ENCODE measurements at places on chromosomes 7 and 10.

DNA sequence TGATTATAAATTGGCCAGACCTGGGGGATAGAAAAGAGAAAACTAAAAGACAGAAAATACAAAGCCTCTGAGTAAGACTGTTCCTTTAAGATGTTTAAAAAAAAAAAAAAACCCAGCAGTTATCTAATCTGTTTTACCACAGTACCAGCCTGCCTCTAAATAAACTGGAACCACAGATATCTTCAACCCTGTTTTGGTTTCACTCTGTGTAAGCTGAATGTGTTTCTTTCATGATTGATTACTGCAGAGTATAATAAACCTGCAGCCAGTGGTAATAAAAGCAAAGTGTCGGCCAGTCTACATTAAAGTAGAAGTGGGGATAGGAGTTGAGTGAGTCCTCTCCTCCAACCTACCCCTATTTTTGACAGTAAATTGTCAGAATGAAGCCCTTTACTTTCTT, 40.6 kb downstream of the MGAM2 start:
- DNase-seq = no peak

- DNase-seq = no peak
These were observed 27.6 kb upstream of the PIK3AP1 start for GRCh38 chr10:96747734-96748550.

DNA sequence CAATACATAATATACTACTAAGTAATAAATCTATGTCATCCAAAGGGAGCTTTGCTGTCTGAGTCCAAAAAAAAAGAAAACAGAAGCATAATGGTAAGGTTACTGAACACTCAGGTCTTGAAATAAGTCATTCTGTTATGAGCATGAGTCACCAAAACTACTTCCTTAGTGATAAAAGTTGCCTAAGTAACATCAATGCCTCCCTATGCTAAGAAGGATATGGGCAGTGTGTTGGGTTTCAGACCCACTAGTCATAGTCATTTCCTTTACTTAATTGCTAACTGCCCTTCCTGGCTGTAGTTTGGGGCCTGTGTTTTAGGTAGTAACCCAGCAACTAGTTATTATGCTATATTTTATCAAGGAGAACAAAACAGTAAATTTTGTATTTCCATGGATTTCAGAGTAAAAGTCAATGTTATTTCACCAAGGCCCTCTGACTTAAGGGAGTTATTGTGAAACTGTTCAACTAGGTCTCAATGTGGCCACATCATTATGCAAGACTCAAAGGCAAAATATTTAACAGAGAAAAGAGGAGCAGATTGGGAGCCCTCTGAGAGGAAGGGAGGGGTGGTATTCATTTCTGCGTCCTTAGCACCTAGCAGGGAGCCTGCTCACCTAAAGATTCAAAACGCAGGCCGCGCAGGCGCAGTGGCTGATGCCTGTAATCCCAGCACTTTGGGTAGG, 11.7 kb upstream of the VIM start:
- peak; percentile 100 for DNase-seq

- peak; percentile 41 for DNase-seq
These were observed 239.5 kb upstream of the FOXP2 start for GRCh38 chr7:114175125-114175524.

DNA sequence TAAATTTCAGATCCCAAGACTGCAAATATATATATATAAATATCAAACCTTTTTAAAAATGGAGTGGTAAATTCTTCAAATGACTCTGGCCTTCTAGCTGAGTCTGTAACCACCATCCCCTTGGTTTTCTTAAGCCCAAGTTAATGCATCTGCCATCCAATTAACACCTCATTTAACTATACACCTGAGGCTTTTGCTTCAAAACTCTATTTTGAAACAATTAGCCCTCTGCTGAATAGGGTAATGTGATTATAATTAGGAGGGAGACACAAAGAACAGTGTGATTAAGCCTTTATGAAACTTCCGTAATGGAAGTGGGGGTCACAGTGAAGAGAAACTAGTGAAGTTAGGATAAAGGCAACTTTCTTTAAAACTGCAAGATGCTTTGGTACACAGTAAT, 83.6 kb downstream of the GPR37 start:
- DNase-seq = no peak

- DNase-seq = no peak
These were observed 123.0 kb downstream of the IDE start for GRCh38 chr10:92450896-92451295.

GRCh38 chr7:143042790-143043271, 9.3 kb upstream of the OR6V1 start:
- no peak for DNase-seq

DNA sequence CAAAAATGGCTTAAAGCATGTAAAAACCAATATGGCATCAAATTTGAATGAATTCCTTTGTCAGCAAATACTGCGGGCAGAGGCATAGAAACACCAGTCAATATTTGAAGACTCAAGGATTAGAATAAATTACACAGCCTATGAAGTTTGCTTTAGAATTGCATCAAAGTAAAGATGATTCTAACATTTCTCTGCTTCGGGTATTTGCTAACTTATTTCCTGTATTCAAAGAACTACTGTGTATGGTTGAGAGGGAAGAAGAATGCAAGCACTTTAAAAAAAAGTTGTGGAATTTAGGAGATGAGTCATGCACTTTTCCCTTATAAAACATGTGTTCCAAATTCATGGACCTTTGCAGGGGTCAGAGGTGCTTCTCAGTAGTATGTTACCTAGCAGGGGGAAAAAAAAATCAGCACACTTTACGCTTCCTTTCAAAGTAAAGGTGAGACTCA, 90.1 kb downstream of the PIP4K2A start:
- DNase-seq = peak; percentile 19

- DNase-seq = no peak
These were observed 25.8 kb downstream of the BRAF start for GRCh38 chr7:140898786-140899536.

GRCh38 chr10:104069613-104070012, 16.1 kb downstream of the COL17A1 start:
- DNase-seq = no peak

- no peak for DNase-seq
These were observed 6.2 kb downstream of the GATA3 start for GRCh38 chr10:8060704-8061121.

- DNase-seq = no peak
These were observed 40.4 kb upstream of the ABCB5 start for GRCh38 chr7:20574784-20575720.

DNA sequence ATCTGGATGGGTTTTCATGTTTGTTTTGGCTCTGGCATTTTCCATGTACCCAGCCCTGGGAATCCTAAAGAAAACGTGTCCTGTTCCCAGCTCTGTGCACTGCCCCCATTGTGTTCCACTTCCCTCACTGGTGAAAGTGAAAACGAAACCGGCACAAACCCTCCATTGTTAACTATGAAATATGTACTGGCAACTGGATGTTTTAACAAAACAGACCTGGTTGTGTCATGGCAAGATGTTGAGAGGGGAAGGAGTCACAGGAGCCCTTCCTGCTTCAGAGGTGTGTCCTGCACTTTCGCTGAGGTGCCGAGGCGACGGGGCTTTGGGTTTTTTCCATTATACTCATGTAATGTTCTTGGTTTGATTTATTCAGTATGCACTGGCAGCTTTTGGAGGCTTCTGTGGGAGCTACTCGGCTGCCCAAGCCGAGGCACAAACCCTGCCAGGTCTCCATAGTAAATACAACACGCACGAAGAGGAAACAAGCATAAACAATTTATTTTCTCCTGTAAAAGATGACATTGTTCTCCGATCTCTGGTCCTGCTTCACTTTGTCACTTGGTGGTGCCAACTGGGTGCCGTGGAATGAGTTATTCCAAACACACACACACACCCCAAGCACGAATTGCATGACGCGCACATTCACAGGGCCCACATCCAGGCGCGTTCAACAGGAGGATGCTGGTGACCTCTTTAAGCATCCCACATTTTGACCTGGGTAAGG, 118.2 kb downstream of the CDK6 start:
- no peak for DNase-seq

GRCh38 chr7:149071641-149072437, 18.7 kb downstream of the ZNF786 start:
- no peak for DNase-seq

GRCh38 chr7:58087536-58088190, 637.7 kb downstream of the ZNF716 start:
- no peak for DNase-seq

GRCh38 chr7:72706521-72706920, 121.5 kb downstream of the TYW1B start:
- no peak for DNase-seq

GRCh38 chr7:50339990-50340500, 35.5 kb downstream of the IKZF1 start:
- no peak for DNase-seq

DNA sequence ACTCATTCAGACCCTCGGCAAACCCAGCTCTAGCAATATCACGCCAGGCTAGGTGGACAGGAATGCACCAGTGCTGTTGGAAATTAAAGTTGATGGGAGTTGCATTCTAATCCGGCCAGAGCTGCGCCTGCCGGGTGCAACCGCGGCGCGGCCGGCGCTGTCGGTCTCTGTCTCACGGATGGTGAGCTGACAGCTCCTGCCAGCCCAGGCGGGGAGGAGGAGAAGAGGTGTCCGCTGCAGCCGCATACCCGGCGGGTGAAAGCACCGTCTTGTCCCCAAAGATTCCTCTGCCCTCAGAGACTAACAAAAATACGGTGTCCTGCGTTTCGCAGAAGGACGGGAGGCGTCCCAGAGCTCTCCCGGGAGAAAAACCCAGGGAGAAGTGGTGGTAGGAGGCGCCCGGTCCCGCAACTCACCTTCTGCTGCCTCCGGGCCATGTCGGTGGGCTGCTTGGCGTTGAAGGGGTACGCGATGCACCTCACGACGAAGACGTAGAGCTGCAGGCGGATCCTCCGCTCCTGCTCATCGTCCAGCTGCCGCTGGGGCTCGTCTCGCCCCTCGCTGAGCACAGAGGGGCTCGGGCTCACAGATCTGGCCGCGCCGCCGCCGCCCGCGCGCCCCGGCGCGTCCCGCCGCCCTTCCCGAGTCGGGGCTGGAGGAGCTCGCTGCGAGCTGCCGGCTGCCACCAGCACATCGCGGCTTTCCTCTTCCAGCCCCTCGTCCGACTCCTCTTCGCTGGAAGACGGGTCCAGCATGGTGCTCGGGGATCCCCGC, 490 bp downstream of the CADPS2 start:
- peak; percentile 72 for DNase-seq

DNA sequence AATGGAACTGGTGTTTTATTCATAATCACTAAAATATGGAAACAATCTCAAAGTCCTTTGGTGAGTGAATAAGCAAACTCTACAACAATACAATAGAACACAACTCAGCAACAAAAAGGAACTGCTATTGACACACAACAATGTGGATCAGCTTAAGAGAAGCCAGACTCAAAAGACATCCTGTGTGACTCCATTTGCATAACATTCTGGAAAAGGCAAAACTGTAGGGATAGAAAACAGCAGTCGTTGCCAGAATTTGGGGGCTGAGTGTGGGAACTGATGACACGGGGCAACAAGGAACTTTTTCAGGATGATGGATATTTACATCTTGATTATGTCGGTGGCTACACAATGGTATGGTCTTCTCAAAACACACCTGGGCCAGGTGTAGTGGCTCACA, 32.4 kb upstream of the SVIL start:
- DNase-seq = no peak

GRCh38 chr7:19009241-19009935, 108.0 kb downstream of the TWIST1 start:
- DNase-seq = no peak

GRCh38 chr10:131198843-131199242, 112.7 kb downstream of the TCERG1L start:
- no peak for DNase-seq

DNA sequence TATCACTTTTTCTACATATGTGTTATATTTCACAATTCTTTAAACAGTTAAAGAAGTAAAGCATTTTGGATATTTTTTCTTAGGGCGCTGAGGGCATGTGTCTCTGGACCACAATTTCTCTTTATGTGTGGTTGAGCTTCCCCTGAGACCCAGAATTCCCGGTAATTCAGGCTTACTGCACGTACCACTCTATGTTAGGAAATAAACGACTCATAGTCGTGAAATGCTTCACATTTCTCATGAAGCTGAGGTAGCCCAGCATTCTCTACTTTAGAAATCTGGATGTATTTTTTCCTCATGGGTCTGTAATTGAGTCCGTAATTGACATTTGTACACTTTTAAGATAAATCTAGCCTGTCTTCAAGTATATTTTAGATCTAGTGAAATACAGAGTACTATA, 170.6 kb downstream of the FZD1 start:
- DNase-seq = no peak

- no peak for DNase-seq
These were observed 10.8 kb downstream of the GIMAP6 start for GRCh38 chr7:150621376-150621775.

GRCh38 chr7:92797693-92798092, 38.7 kb downstream of the CDK6 start:
- DNase-seq = peak; percentile 63

- DNase-seq = no peak
These were observed 64.9 kb downstream of the LCOR start for GRCh38 chr10:96896884-96897589.

- peak; percentile 72 for DNase-seq
These were observed 48.3 kb upstream of the FAM171A1 start for GRCh38 chr10:15419279-15419874.

- no peak for DNase-seq
These were observed 131.8 kb downstream of the RNF216 start for GRCh38 chr7:5649641-5650040.

DNA sequence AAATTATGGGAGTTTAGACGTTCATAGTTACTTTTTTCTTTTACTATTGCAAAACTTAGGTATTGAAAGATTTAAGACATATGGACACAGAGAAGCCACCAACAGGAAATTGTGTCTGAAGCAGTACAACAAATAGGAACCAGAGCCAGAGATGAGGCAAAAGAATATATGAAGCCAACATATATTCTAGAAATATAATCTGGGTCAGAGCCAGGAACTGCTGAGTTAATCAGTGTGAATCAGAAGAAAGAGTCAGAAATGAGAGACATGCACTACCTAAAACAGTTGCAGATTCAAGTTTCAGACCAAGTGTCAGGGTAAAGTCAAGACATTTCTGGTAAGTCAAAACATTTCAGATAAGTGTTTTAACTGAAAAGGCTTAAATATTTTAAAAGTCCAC, 67.7 kb downstream of the DGKB start:
- DNase-seq = no peak

- DNase-seq = no peak
These were observed 312 bp downstream of the ARL4A start for GRCh38 chr7:12687718-12688171.

DNA sequence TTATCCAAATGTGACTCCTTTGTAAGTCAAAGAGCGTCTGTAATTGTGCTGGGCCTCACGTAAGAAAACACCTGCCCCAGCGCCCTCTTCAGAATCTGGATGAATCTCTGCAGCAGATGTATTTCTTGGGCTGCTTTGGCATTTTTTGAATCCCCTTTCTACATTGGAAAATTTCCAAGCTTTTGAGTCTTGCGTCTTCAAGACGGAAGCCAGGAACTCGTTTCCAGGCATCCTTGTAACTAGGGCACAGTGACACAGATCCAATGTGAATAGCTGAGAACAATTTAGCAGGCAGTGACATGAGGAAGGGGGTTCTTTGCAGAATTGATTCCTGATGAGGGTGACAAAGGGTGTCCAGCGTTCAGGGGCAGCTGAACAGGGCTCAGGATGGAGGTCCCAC, 862.3 kb downstream of the TYW1 start:
- no peak for DNase-seq

- no peak for DNase-seq
These were observed 7.2 kb upstream of the PSAP start for GRCh38 chr10:71857934-71858890.

Measured in RKO (cell line).